ENCODE measurements at places on chromosomes 5 and 9.

GRCh38 chr5:127492854-127493738 is 24.3 kb upstream of the PRRC1 start:
- DNase-seq: no peak

DNA sequence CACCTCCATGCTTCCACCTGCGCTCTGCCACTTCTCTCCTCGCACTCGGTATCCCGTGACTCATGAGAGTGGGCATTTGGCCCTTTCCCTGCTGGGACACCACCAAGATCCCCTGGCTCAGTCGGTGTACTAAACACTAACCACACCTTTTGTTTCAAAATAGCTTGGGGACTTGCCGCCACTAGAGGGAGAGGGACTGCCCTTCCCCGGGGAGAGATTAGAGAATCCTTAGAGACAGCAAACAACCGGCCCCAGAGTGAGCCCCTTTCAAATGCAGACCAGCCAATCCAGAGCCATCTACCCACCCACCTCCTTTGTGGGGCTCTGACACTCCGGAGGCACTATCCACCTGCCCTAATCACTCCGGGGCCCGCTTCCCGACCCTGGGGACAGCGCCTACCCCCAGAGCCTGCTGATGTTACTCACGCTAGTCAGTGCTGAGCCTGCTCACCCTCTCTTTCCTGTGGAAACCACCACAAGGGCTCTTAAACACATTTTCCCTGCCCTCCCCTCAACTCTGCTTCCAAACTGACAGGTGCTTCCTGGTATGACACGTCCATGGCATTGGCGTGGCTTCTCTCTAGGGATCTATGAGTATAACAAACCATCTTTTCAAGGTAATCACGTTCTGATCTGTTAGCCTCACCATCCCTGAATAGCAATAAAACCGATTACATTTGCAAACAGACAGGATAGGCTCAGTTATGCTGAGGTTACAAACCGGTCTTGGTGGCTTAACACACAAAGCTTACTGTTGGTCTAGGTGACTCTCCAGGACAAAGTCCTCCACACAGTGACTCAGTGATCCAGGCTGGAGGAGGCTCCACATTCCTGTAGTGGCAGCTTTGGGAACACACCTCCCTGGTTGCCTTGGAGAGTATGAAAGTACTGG is 180.1 kb upstream of the MVB12B start:
- DNase-seq: no peak

GRCh38 chr5:176870110-176870591 is 29.0 kb downstream of the HK3 start:
- DNase-seq: no peak

DNA sequence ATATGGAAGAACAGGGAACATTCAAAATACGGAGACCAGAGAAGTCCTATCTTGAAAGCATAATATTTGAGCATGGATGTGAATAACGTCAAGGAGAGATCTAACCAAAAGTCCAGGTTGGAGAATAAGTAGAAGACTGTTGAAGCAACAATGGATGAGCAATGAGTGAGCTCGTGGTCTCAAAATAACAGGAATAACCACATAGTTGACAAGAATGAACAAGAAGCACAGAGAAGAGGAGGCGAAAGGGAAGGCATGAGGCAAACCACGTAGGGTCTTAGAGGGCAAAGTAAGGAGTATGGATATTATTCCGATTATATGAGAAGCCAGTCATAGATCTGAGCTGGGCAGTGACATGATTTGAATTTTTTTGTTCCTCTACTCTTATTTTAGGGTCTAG is 710.2 kb downstream of the BRINP1 start:
- no peak for DNase-seq

GRCh38 chr5:132607095-132607494 is 50.3 kb downstream of the RAD50 start:
- no peak for DNase-seq

DNA sequence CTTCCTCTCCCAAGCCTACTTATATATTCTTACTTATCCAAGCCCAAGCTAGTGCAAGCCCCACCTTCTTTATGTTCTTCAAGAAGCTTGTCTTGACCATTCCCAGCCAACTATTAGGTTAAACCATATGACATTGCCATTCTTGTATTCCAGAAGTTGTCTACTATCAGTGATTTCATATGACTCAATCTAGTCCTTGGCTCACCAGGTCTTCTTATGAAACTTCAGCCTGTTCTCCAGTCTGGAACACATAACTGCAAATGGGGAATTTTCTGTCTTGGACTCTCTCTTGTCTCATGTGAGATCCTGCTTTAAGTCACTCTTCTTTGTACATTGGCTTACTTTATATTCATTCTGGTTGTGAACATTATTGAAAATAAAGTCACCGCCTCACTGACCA is 130.7 kb downstream of the TTLL11 start:
- DNase-seq: no peak

DNA sequence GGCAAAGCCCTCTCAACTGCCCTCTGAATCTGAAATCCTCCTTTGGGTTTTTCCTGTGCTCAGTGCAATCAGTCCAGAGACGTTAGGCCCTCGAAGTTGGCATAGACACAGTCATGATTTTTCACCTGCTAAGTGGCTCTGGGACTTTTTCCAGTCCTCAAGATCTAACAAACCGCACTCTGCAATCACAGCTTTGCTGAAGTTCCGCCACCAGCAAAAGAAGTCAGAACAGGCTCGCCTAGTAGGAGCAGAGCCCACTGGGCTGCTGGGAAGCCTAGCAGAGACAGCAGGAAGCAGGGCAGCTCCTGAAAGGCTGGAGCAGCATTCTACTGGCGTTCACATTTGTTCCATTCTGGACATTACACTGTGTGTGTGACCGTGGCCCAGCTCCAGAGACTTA is 222.8 kb upstream of the KIF2A start:
- no peak for DNase-seq

DNA sequence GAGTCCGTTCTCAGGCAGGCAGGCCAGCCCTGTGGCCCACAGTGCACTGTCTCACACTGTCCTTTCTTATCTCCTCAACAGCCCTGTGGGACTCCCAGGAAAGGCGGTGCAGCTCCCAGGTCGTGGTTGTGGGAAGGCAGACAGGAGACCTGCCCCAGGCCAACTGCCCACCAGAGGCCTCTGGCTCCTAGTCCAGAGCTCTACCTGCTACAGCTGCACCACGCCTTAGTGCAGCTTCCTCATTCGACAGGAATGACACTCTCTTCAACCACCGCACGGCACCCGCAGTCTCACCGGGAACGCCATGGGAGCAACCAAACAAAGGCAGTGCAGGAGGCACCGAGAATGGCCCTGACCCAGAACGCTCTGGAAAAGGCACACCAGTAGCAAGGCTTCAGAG is 25.3 kb downstream of the CAMSAP1 start:
- no peak for DNase-seq
